ENCODE measurements at places on chromosomes 7 and 10. TPM values are rescaled to one million over a fixed set of nuclear protein-coding genes. Genes with fewer than 3 reads are reported as not detected.

Gene CYP3A5
- total RNA-seq = not detected

Gene HIPK2
- total RNA-seq = 75.6 TPM

DNA sequence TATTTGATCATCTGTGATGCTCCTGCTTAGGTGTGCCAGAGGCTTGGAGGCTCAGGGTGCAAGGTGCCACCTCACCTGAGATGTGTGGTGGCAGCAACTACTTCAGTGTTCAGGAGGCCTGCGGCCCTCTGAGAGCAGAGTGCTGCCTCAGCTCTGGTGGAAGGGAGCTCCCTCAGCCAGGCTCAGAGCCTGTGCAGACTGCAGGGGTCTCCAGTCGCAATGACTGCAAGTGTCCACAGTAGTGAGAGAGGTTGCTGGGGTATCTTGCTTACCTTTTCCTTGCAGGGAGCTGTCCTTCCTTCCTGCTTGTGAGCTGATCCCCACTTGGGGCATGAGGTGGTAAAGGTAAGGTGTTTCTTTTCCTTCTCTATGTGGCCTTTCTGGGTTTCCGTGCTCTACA is 131.0 kb upstream of the GAD2 start:
- H3K4me3 ChIP-seq = no peak overlapping the region
- no peaks in the 10 kb centered on the region for H3K4me1 ChIP-seq
- H3K27me3 ChIP-seq = no peaks in the 10 kb centered on the region
- no peak for DNase-seq
- H3K27ac ChIP-seq = no peak overlapping the region

- H3K36me3 ChIP-seq = no peaks in the 10 kb centered on the region
- peaks cover 33% of the 10 kb centered on the region for H3K4me1 ChIP-seq
- DNase-seq = peak; percentile 79
- no peak overlapping the region for H3K4me3 ChIP-seq
Observed at GRCh38 chr10:44386546-44387052, 1.7 kb upstream of the CXCL12 start.

DNA sequence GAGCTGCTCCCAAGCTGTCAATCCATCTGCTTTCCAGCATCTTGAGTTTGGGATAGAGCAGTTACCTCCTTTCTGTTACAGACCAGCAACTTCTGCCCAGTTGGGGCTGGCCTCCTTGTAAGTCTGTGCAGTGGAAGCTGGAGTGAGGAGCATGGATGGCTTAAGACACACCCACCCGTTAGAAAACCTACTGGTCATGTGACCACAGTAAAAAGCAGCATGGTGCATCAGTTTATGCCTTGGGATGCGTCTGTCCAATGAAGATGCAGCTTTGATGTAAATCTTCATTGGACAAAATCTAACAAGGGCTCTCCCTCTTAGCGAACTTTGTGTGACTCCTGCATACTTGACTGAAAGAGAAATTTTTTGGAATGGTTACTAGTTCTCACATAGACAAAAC is 453.5 kb downstream of the TYW1 start:
- DNase-seq = no peak
- H3K4me1 ChIP-seq = no peaks in the 10 kb centered on the region
- H3K27ac ChIP-seq = no peak overlapping the region
- H3K4me3 ChIP-seq = no peak overlapping the region
- H3K36me3 ChIP-seq = no peaks in the 10 kb centered on the region
- peaks cover 12% of the 10 kb centered on the region for H3K27me3 ChIP-seq

DNA sequence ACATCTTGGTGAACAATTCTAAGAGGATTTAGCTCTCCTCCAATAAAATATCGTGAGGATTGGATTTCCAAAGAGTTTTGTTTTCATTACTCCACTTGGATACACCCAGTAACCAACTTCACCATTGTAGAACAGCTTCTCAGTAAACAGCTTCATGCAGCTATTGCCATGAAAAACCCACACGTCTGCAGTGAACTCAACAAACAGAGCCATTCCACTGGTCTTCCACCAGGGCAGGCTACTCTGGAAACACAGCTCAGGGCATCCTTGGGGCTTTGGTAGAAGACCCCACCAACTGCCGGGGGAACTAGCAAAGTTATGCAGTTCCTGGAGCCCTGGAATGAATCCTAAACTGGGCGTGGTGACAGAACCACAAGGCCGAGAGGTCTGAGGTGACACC is 77.4 kb downstream of the CALN1 start:
- peaks cover 6% of the 10 kb centered on the region for H3K4me1 ChIP-seq
- peaks cover 64% of the 10 kb centered on the region for H3K27me3 ChIP-seq
- H3K4me3 ChIP-seq = no peak overlapping the region
- no peaks in the 10 kb centered on the region for H3K36me3 ChIP-seq
- no peak for DNase-seq
